ENCODE measurements at places on chromosomes 4 and X.
A peak's percentile ranks its signal among the peaks of the same experiment; 100 is the strongest.

DNA sequence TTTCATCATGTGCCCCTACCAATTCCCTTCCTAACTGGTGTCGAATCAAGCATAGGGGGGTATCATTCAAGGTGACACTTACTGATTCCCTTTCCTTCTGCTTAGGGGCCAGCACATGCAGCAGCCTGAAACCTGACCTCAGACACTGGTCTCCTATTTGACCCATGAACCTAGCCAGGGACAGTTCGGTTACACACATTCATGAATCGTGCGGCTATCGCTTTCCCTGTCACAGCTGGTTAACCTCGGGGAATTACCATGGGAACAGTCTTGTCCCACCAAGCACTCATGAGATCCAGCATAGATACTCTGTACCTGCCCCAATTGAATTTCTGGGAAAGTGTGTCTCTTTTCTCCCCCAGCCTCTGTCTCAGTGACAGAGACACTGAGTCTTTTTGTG lies 140.4 kb downstream of the ZNF674 start:
- no peak for DNase-seq

DNA sequence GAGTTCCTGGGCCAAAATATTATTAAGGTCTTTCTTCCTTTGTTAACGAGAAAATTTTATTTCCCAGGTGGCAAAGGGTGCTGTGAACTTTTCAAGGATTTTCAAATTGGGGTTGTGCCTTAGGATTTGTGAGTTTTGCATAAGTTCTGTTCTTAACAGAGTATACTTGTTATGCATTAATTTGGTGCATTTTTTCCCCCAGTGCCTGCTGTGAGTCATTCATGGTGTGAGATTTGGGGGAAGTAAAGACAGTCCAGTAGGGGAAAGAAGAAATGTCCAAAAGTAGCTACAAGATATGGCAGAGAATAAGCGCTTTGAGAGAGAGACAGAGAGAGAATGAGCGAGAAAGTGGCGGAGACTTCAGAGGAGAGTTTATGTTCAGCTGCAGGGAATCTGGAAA lies 239.2 kb downstream of the ARHGAP10 start:
- DNase-seq: no peak

DNA sequence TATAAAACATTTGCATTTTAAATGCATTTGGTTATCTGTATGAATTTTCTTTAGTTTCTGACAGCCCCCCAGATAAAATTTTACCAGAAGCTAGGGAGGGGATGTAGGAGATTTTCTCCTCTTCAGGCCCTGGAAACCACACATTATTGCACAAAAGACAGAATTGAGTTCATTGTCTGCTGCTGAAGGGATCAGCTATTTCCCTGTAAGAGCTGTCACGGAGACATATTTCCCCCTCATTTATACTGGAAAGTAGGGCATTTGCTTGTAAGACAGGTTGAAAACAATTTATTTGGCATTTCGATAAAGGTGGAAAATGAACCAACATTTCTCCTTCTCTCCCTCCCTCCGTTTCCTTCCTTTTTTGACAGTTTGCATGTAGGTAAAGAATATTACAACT lies 241.3 kb upstream of the LCORL start:
- DNase-seq: no peak

- DNase-seq: no peak
Observed at GRCh38 chrX:136166221-136166855, 19.0 kb downstream of the FHL1 start.

- no peak for DNase-seq
Observed at GRCh38 chrX:39670281-39670680, 427.5 kb downstream of the BCOR start.

GRCh38 chr4:14336656-14337055 lies 665.6 kb upstream of the CPEB2 start:
- DNase-seq: no peak

GRCh38 chrX:39894683-39895082 lies 203.1 kb downstream of the BCOR start:
- DNase-seq: no peak

GRCh38 chr4:3044870-3045819 lies 29.2 kb downstream of the HTT-AS start:
- peak; percentile 26 for DNase-seq

DNA sequence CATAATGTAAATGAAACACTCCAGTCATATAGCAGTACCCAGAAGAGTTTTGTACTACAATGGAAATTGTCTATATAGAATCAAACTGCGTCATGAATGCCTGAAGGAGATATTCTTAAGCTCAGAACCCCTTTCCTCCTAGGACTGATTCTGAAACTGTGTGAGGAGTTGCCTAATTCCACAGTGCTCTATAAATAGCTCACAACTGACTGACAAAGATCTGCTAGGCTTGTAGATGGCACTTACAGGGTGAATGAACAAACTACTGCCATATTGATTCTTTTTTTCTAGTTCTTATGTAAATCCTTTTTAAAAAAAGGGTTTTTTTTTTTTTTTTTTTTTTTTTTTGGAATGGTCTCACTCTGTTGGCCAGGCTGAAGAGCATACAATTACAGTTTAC lies 30.1 kb upstream of the UGT2B17 start:
- DNase-seq: no peak

DNA sequence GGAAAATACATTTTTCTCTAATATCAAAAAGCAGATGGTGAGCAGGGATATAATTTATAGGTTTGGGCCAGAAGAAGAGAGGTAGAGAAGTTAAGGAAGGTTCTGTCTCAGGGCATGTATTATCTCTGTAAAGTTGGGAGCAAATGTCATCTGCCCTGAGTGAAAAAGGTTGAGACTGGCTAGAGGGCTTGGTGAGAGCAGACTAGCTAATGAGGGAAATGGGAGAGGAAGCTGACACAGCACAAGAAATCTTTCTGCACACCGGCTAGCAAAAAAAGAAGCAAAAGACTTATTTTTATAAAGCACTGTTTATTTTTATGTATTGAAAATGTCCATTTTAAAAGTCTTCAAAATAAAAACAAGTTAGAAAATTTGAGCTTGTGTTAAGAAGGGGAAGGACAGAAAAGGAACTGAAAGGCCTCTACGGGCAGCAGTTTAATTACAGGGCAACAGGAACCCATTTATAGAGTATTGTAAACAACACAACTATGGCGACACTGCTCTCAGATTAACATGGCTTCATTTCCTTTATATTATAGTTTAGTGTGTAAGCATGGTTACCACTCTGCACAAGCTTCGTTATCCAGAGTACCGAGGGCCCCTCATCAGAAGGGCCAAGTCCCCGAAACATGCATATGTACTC lies 17.4 kb downstream of the CD40LG start:
- no peak for DNase-seq

- no peak for DNase-seq
Observed at GRCh38 chrX:87895421-87895820, 377.8 kb downstream of the KLHL4 start.

Data from stimulated activated CD4-positive, alpha-beta T cell treated with anti-CD3 and anti-CD28 coated beads, Interleukin-12 subunit alpha, Interleukin-12 subunit beta, amount 100 ng/mL, for 4 hours (primary cell).